CD4-positive, alpha-beta T cell treated with Interleukin-12 subunit alpha and Interleukin-12 subunit beta, for 1 hour (primary cell): ENCODE measurements at places on chromosomes 2 and 18.

DNA sequence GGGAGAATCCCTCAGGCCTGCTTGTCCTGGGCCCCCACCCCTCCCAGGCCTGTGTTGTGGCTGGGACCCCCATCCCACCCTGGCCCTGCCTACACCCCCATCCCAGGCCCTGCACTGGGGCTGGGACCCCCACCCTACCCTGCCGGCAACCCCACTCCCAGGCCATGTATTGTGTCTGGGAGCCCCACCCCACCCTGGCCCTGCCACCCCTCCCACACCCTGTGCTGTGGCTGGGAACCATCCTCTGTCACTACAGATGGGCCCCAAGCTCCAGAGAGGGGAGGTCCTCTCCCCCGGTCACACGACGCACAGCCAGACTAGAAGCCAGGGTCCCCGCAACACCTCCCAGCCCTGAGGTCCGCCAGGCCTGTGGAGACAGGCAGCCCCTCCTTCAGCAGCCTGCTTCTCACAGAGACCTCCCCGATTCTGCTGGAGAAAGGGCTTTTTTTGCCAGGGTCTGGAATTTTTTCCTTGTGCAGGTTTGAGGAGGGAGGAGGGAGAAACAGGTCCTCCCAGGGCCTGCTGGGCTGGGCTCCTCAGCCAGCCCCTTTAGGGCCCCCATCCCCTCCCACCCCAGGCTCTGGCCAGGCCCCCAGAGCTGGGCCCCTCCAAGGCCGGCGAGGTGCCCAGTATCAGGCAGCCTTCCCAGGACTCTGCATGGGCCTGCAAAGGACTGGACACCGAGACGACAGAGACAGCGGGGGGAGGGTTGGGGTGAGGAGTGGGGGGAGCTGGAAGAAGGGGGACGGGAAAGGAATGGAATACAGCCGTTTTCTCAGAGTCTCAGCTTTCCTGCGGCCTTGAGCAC is 28.0 kb downstream of the KIF1A start:
- DNase-seq: no peak

GRCh38 chr2:62471816-62472215 is 34.2 kb downstream of the TMEM17 start:
- DNase-seq: no peak

GRCh38 chr2:112343827-112344585 is 68.6 kb downstream of the ZC3H6 start:
- no peak for DNase-seq

DNA sequence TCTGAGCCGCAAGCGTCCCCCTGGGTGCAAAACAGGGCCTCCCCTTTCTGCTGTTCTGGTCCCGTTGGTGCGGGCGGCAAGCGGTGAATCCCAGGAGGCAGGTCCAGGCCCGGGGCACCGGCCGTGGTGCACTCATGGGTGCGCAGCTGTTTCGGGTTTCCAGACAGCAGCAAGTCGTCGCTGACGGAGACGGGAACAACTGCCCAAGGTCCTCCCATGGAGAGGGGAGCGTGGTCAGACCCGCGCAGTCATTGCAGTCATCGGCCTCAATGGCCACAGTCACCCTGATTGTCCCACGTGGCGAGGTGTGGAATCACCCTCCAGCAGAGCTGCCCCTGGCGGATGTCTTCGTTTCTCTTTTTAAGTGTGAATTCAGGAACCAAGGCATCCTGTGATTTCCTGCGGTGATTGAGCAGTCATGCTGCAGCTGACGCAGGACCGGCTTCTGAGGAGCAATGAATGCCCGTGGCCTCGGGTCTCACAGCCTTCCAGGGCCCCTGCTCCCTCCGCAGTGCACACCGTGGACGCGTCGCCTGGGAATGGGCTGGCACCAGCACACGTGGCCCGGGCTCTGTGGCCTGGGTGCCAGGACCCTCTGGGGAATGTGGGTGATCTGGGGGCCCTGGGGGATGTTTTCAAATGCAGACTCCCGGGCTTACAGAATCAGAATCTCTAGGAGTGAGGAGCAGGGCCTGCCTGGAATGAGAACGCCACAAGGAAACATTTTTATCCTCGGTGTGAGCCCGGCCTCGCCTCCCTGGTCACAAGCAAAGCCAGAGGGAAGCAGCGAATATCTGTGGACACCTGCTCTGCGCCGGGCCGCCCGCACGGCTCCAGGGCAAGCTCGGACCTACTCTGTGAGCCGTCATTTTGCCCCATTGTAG is 244.2 kb upstream of the SALL3 start:
- DNase-seq: no peak

DNA sequence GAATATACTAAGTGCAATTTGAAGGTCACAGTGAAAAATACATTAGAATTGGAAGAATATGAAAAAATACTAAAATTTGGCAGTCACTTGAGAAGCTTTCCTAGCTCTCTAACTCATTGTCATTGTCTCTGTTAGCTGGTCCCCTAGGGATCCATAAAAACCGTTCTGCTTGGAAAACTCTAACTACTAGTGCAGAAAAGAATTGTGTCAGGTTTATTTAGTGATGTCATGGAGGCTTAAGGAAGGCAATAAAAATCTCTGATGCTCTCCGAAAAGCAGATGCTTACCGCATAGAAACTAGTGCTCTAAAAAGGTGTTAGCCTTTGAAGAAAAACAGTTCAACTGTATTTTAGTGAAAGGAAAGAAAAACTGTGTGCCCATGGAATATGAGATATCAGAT is 150.1 kb upstream of the DLGAP1 start:
- DNase-seq: no peak

DNA sequence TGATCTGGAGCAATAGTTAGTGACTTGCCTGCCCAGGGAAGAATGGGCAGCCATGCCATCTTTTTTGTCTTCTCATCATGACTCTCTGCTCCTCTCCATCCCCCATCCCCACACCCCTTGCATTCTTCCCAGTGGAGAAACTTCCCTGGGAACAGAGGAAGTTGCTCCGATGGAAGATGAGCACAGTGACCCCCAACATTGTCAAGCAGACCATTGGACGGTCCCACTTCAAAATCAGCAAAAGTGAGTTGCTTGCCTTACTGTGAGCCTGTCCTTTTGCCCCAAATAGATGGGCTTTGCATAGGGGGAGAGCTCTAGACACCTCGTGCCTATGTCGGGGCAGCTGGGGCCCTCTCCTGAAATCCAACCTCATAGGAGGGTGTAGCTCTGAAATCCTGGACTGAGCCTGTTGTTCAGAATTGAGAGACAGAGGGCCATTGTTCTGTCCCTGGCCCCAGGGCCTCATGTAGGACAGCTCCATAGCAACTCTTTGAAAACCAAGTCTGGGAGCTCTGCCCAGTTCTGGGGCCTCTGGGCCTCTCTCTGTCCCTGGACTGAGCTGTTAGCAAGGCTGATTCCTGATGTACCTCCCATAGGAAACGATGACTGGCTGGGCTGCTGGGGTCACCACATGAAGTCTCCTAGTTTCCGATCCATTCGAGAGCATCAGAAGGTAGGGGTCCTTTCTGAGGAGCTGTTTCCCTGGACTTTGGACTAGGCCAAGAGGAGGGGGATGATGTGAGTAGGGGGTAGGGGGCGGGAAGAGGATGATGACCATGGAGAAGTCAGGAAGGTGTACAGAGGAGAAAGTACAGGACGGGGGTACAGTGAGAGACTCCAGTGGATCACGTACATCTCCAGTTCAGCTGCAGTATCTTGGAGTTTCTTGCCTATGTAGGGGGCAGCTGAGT is 35.2 kb downstream of the TTLL4 start:
- no peak for DNase-seq

GRCh38 chr2:28419443-28420270 is 27.0 kb downstream of the FOSL2 start:
- no peak for DNase-seq

GRCh38 chr2:240290432-240291336 is 144.8 kb upstream of the GPC1 start:
- no peak for DNase-seq

DNA sequence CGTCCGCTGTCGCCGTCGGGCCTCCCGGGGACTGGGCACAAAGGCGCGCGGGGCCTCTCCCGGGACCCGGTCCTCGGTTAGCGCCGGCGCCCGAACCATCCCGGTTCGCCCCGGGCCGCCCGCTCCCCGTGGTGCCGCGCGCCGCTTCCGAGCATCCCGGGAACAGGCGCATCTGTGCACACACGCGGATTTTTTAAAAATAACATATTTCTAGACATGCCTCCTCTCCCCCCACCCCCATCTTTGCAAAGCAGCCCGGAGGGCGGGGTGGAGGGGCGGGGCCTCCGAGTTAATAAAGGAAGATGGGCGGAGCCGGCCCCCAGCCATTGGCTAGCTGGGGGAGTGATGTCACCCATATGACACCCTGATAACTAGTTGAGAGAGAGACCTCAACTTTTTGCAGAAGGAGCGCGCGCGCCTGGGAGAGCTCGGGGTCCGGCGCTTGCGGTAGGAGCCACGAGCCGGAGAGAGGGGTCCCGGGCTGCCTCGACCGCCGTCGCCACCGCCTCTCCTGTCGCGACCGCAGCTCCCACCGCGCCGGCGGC is at the start of gene SOX11:
Gene SOX11 (plus strand): TSS at position 400 of the 545 bp plus-strand sequence. CDS start 338 bp downstream, outside the sequence.
- DNase-seq: no peak
